Epithelial cell of prostate (primary cell): ENCODE measurements at places on chromosomes 7 and 10.

GRCh38 chr7:24734306-24734705, 23.0 kb downstream of the GSDME start:
- no peak for DNase-seq

DNA sequence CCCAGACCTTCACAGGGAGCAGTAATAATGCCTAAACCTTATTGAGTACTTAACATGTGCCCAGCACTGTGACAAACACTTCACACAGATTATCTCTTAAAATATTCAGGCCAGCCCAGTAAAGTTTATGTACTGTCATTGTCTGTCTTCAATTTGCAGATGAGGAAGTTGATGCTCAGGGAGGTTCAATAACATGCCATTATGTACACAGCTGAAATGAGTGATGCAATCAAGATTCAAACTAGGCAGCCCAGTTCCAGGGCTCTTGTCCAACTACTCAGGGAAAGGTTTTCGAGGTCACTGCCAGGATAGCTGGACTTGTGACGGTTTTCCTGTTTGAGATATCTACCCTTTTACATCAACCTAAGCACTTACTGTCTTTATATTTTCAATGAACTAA, 56.1 kb downstream of the AUTS2 start:
- no peak for DNase-seq

GRCh38 chr7:32275216-32276009, 205.2 kb upstream of the PDE1C start:
- DNase-seq = no peak

DNA sequence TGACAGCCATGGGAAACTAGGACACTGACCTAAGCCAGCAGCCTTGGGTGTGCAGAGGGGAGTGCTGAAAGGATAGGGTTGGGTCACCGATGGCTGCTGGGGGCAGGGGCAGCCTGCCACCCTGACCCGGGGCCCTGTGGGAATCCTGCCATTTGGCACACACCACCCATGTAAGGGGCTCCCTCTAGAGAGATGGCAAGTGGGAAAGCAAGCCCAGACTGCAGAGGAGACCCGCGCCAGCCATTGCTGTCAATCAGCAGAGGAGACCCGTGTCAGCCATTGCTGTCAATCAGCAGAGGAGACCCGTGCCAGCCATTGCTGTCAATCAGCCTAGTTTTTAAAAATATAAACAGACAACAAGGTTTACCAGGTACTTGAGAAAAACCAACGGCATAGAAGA, 27.4 kb upstream of the PRKAG2 start:
- no peak for DNase-seq

DNA sequence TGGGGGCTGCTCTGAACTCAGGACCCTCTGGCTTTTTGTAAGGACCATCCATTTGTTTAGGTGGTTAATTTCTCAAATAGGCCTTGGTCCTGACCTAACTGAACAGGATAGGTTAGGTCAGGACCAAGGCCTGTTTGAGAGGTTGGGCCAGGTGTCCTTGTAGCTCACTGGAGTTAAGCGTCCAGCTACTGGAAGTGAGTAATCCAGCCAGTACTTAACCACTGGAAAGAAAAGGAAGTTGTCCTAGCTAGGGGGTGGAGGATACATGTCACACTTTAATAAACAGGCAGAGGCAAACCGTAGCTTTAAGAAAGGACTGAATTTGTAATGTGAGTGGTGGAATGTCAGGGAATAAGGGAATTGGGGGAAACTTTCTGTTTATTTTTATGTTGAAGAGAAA, 96.0 kb downstream of the GPR85 start:
- no peak for DNase-seq

- DNase-seq = no peak
These were observed 173.0 kb upstream of the NEBL start for GRCh38 chr10:21069929-21070700.

DNA sequence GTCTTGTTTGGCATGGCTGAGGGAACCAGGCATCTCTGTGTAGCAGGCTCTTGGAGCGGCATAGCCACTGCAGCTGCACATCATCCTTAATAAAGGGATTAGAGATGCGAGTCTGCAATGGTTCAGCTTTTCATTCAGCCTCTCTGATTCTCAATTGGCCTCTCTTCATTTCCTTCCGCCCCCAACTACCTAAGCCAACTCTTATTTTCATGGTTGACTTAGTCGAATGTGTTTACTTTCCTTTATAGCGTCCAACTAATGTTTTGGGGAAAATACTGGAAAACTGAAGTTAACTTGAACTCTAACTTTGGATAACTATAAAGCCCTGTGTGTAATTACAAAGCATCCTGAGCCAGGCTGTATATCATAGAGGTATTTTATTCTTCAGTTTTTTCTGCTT, 202.2 kb upstream of the KIAA1217 start:
- DNase-seq = no peak

- no peak for DNase-seq
These were observed 32.6 kb upstream of the CBLL1 start for GRCh38 chr7:107711301-107711700.

- no peak for DNase-seq
These were observed 26.2 kb downstream of the PRKAR2B start for GRCh38 chr7:107070710-107071109.

- no peak for DNase-seq
These were observed 304.5 kb upstream of the FZD8 start for GRCh38 chr10:35946556-35946955.

DNA sequence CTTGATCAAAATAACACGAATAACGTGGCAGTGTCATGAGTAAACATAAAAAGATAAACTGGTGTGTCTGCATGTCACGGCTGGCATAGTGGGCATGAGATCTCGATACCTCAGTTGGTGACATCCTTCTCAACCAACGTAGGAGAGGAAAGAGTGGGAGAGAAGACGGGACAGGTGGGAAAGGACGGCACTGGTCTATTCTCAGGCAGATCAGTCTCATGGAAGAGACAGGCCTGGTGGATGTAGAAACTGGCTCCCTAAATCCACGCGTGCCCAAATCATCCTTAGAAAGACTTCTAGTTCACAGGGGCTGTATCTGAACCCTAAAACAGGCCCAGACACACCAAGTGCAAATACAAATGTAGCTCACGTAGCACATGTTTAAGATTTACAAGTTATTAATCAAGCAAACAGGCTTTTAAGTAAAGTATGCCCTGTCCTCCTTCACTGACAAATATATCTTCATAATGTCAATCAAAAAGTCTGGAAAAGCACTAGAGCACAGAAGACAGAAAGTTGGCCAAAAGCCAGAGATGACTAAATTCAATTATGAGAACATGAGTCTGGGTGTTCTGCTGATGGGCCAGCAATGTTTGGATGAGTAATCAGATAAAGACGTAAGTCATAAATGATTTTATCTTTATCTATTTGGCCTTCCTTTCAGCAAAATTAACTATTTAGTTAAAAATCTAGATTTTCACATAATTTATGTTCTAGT, 56.3 kb downstream of the SFMBT2 start:
- DNase-seq = peak; percentile 50

DNA sequence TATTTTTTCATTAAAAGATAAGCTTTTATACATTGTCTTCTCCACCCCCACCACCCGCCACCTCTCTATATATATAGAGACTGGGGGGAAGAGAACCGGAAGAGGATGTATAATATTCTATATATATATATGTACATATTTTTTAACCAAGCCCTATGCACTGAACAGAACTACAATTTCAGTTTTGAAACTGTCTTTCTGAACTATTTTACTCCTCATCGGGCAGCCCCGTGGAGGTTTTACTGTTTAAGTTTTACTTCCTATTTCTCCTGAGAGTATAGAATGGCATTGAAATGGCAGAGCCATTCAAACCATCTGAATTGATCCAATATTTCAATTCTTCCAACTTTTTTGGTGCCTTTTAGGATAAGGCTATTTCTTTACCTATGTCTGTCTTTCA, 1047.1 kb downstream of the NRG3 start:
- DNase-seq = no peak

- no peak for DNase-seq
These were observed 232.0 kb downstream of the SH2D4B start for GRCh38 chr10:80769700-80770160.

DNA sequence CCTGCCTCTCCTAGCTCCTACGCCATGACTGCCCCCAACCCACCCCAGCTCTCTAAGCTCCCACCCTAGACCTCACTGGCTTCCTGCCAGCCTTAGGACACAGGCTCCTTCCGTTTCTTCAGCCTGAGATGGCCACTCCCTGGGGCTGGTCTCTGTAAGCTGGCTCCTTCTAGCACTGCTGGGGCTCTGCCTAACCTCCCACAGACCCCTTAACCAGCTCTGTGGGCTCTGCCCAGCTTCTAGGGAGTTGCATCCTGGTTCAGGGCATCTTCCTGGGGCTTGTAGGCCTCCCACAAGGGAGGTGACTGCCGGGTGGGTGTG, 478.6 kb upstream of the KLF6 start:
- DNase-seq = no peak

DNA sequence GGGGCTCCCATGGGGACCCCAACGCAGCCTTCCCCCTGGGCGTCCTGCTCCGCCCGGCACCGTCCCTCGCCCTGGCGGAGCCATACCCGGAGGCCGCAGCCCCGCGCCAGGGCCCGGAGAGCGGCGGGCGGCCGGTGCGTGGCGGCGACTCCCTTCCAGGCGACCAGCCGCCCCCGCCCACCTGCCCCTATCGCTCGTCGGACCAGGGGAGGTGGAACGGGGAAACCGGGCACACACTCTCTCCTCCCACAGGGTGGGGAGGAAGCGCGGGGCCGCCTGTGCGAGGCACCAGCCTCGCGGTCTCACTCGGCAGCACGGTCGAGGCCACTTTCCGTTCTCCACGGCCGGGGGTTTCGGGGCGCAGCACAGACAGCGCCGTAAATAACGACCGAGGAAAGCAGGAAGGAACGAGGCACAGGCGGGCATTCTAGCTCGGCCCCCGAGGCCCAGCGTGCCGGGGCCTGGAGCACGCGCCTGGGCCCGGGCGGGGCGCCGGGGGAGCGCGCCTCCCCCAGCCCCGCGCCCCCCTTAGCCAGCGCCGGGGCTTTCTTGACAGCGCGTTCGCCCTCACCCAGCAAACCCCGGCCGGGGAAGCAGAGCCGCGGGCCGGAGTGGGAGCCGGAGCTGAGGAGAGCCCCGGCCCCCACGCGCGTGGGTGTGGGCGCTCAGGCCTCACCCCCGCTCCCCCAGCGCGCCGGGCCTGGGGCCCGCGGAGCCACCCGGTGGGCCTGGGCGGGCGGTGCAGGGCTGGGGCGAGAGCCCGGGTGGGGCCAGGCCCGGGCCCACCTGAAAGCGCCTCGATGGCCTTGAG, 936 bp downstream of the IGF2BP3 start:
- no peak for DNase-seq

GRCh38 chr7:37405603-37406122, 43.0 kb downstream of the ELMO1 start:
- no peak for DNase-seq

- DNase-seq = no peak
These were observed 107.7 kb upstream of the BTBD16 start for GRCh38 chr10:122163174-122164022.

DNA sequence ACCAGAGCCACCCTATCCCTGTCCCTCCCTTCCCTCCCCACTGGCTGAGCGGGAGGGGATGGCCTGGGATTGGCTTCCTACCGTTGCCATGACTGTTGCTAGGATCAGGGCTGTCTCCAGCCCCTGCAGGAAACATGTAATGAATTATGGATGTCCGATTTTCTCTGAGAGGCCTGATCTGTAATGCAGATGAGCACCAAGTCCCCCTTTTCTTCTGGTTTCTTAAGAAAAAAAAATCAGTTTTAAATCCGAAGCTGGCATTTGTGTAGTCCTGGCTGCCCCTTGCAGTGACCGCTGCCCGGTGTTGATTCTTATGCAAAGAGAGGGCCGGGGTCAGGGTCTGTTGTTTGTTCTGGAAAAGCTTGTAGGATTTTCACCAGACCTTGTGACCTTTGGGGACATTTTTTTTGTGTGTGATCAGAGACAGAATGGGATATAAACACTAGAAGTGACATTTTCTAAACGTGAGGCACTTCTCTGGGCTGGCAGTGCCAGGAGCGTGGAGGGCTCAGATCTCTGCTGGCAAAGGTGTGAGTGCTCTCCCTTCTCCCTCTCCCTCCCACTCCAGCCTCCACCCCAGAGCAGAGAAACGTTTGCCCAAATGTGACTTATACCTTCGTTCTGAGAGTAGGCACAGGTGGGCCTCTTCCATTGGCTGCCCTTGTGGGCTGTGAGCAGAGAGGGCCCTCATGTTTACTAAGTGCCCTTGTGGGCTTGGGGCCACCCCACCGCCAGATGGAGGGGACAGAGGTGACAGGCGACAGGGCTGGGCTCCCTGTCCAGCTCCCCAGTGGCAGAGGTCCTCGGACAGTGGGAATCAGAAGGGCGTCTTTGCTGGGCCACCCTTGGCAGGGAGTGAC, 127.5 kb downstream of the DNAJB6 start:
- no peak for DNase-seq

GRCh38 chr10:112732277-112732921, 217.6 kb upstream of the TCF7L2 start:
- no peak for DNase-seq

DNA sequence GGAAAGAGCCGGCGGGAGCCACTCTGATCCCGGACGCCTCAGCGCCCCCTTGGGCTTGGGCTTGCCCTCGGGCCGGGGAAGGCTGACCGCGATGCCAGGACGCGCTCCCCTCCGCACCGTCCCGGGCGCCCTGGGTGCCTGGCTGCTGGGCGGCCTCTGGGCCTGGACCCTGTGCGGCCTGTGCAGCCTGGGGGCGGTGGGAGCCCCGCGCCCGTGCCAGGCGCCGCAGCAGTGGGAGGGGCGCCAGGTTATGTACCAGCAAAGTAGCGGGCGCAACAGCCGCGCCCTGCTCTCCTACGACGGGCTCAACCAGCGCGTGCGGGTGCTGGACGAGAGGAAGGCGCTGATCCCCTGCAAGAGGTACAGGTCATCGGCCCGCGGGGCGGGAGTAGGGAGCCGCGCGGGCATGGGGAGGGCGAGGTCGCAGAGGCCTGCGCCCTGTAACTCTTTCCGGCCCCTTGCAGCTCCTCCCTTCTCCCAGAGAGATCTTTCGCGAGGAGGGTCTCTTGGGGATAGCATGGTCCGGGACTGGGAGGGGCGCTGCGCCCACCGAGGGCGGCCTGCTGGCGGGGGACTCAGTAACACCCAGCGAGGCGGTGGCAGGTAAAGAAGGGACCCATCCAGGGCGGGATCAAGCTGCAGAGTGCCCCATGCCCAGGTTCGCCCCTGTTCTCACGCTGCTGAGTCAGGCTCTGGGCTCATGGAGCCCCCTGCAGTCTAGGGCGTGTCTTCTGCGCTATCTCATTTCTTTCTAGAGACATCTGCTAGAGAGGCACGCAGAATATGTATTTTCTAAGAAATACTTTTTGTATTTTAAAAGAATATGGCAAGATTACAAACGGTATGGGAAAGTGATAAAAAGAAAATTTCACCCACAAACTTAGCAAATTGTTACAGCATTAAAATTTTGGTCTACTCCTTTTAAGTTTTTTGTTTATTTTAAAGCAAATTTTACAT, 687 bp downstream of the EPDR1 start:
- no peak for DNase-seq

GRCh38 chr10:119412244-119413092, 130.1 kb downstream of the RGS10 start:
- DNase-seq = no peak

GRCh38 chr7:1669954-1670893, at the start of gene ELFN1:
TSS of gene ELFN1 (plus strand) at chr7:1670277. CDS start at chr7:1744597, 74,320 bp downstream.
- DNase-seq = no peak

DNA sequence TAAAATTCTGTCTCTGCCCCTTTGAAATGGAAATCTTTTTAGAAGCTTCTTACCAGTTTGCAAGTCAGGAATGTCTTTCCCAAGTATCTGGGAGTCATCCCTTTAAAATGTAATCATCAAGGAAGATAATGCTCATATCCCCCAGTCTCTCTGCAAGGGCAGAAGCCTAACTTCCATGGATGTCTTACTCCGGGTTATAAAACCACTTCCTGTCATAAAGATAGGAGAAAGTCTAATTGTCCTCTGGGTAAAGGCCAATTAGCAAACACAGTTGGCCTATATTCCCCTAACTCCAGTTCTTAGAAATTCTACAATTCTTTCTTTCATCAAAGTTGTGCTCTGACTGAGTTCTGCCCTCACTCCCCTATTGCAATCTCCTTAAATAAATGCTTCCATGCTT, 1631.5 kb upstream of the LRRTM3 start:
- DNase-seq = no peak
